ENCODE measurements at places on chromosomes 12 and 14.

GRCh38 chr12:2198005-2198501, 145.3 kb downstream of the CACNA1C start:
- DNase-seq, result no peak

GRCh38 chr12:24425601-24425970, 476.1 kb upstream of the SOX5 start:
- DNase-seq, result no peak

DNA sequence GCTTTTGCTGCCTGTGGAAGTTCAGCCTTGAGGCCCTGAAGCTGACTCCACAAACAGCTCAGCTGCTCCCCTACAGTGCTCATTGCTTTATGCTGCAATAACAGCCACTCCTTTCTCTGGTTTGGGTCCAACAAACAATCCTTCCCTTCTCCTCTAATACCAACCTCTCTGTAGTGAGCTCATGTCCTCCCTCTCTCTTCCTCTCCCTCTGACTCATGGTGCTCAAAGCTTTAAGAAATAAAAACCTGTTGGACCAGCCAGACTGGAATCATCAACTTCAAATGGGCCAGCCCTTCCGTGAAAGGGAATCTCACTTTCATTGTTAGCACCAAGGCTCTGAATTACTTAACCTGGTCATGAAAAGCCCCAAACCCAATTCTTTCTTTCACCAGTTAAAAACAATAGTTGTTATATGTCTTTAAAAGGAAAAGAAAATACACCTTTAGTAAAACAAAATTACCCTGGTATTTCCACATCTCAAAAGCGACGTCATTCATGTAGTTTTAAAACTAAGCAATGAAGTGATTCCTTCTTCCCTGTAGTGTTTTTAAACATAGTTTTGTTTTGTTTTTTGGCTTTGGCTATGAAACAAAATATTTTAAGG, 126.4 kb downstream of the DUSP6 start:
- peak; percentile 62 for DNase-seq

- DNase-seq, result peak; percentile 52
These were observed 682 bp downstream of the CREBL2 start for GRCh38 chr12:12612358-12612757.

- DNase-seq, result no peak
These were observed 42.2 kb downstream of the PAH start for GRCh38 chr12:102874819-102875218.

DNA sequence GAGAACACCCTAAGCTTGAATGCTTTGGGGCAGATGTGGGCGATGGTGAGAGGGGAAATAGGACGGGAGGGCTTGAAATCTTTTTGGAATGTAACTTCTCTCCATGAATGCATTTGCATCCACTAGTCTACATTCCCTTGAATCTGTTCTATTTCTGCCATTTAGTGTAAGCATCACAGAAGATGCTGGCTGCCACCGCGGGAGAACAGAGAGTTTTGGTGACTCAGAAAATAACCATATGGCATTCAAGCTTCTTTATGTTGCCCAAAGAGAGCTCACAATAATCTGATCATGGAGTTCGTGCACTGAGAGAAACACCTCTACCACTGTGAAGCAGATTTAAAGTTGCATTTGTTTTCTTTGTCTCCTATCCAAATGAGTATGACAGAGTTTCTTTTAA, 52.6 kb upstream of the OTX2 start:
- no peak for DNase-seq

DNA sequence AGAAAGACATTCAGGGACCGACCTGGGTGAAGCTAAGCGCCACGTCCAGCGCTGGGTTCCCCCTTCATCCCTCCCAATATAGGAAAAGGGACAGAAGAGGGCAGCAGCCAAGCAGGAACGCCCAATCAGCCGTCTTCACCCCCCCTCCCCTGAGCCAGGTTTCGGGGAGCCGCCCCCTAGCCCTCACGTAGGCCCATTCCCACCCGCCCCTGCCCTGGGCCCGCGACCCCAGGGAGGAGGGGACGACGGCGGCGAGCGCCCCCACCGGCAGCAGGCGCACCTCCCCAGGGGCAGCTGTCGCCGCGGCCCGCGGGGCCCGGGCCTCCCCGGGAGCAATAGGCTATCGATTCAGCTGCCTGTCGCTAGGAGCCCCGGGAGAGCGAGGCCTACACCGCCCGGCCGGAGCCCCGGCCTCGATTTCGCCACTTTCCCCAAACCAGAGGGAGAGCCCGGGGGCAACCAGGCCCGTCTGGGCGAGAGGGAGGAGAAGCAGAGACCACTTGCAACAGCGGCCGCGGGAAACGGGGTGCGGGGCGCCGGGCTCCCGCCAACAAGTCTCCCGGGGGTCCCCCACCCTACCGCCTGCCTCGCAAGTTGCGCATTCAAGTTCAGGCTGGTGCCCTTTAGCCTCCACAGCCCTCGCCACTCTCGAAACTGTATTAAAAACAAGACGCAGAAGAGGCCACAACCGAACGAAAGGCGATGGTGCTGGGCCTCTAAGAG, 1.3 kb downstream of the DCAF5 start:
- peak; percentile 81 for DNase-seq

DNA sequence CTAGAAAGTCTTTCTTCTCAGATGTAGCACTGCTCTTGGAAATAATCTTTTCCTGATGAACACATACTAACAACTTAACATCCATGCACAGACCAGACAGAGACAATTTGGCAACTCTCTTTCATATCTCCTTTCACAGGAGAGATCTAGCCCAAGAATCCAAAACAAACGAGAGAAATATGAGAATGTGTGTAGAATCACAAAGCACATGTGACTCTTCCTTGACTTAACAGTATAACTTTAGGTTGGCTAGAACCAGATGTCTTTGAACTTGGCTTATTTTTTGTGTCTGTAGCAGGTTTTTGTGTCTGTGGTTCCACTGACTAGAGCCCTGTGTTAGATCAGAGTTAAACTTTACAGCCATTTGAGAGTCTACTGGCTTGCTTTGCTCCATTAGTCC, 114.2 kb downstream of the STXBP6 start:
- no peak for DNase-seq

- DNase-seq, result no peak
These were observed 316.4 kb downstream of the MED13L start for GRCh38 chr12:115960868-115961802.

- peak; percentile 5 for DNase-seq
These were observed 41.2 kb downstream of the DGLUCY start for GRCh38 chr14:91154851-91155625.

DNA sequence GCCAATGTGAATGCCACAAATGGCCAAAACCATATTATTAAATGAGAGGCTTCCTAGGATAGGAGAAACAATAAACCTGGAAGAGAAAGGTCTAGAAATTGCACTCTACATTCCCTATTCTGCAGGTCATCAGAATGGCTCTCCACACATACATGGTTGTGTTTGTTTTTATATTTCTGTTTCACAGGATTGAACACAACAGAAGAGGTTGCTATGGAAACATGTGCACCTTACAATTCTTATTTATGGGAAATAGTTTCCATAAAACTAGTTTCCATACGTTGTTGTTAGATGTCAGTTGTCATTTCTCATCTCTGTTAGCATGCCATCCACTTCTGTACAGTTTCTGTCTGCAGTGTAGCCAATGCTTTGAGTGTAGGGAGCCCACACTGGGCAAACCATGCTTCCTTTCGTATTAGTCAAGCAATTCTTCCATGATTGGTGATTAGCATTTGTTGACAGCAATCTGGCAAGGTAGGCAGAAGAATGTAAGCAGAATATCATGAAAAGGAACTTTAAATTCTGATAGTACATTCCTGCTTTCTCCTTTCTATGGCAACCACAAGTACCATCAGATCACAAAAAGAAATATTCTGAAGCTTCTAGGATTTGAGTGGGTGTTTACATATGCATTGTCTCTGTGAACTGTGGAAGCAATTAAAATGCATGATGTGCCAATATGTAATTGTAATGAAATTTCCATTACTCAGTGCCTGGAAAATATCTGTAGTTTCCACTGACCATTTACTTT, 141.6 kb upstream of the AVPR1A start:
- DNase-seq, result no peak

DNA sequence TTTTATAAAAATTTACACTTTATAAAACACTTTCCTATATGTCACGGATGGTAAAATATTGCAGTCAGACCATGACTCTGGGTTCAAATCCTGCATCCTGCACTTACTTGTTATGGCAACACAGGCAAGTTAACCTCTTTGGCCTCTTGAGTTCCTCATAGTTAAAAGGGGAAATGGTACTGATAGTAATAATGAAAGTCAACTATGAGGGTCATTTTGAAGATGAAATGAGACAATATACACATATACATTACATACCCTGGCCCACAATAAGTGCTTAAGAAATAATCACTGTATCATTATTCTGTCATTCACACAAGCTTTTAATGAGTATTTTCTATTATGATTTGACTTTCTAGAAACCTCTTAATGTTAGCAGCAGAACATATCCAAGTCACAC, 64.4 kb downstream of the C12orf42 start:
- no peak for DNase-seq

DNA sequence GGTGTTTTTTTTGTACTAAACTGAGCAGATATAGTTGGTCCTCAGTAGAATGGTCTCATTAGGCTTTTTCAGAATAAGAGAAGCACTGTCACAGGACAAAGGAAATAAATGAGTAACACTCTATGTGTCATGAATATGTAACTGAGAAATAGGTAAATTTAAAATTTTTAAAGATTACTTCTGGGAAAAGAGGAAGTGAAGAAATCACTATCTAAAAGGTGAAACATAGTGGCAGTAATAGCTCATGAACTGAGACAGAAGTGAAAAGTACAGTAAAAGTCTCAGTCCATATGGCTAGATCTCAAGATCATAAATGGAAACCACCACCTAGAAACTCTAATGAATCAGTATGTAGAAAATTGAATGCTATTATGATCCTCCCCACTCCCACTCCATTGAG, 89.3 kb upstream of the TTC7B start:
- DNase-seq, result no peak

DNA sequence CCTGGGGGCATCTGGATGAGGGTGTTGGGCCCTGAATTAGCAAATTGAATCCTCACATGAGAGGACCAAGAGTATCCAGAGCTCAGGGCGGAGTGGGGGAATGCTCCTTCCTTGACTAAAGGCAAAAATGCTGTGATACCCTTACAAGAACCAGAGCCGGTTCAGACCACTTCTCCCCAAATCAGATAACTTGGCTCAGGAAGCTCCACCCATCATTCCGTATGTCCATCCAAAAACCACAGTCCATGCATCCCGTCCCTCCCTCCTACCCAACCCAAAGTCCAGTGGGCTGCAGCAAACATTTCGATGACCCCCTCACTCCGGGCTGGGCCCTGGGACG, 22.4 kb downstream of the DIO3 start:
- no peak for DNase-seq

- no peak for DNase-seq
These were observed 203.5 kb upstream of the GZMB start for GRCh38 chr14:24837280-24838046.

DNA sequence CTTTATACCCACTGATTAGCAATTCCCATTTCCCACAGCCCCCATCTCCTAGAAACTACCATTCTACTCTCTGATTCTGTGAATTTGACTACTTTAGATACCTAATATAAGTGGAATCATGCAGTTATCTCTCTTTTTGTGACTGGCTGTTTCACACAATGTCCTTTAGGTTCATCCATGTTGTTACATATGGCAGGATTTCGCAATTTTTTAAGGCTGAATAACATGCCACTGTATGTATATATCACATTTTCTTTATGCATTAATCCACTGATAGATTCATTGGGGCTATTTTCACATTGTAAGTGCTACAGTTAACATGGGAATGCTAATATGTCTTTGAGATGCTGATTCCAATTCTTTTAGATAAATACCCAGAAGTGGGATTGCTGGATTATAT, 11.8 kb upstream of the TBK1 start:
- no peak for DNase-seq

DNA sequence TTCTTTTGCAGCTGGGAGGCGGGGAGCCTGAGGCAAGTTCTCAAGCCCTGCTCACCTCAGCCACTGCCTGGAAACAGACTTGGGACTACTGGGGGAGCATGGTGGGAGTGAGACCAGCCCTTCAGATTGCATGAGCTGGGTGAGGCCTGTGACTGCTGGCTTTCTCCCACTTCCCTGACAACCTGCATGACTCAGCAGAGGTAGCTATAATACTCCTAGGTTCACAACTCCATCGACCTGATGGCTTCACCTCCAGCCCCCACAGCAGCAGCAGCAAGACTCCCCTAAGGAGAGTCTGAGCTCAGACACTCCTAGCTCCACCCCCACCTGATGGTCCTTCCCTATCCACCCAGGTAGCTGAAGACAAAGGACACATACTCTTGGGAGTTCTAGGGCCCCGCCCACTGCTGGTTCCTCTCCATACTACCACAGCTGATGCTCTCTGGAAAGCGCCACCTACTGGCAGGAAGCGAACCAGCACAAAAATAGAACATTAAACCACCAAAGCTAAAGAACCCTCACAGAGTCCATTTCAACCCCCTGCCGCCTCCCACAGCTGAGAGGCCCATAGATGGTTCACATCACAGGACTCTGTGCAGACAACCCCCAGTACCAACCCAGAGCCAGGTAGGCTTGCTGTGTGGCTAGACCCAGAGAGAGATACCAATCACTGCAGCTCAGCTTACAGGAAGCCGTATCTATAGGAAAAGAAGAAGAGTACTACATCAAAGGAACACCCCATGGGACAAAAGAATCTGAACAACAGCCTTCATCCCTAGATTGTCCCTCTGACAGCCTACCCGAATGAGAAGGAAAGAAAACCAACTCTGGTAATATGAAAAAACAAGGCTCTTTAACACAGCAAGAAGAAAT, 68.7 kb downstream of the RPAP3 start:
- DNase-seq, result peak; percentile 33

GRCh38 chr12:9736936-9737705, 4.2 kb upstream of the CLECL1 start:
- DNase-seq, result peak; percentile 65

GRCh38 chr12:106123110-106123509, 15.6 kb downstream of the NUAK1 start:
- DNase-seq, result no peak

DNA sequence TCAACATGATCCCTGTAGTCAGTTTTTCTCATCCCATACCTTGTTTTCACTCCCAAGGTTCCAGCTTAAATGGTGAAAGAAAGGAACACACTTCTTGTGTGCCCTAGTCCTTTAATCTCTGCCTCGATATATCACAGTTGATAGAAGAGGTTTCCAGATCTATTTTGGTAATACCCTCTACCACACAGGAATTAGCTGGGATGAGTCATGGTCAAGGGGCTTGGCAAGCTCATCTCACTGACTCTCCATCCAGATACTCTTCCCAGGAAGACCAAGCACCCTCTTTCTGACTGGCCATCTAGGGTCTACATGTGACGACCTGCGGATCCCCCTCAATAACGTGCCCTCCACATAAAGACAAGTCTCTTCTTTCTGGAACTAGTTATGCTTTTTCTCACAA, 277.9 kb downstream of the ITPR2 start:
- no peak for DNase-seq
